Hair follicular keratinocyte (primary cell): ENCODE measurements at places on chromosomes 2 and 18. TPM values are rescaled to one million over a fixed set of nuclear protein-coding genes. Genes with fewer than 3 reads are reported as not detected.

Gene SLC23A3
- total RNA-seq, result 0.11 and 0.39 TPM in 2 replicates

Gene FOXD4L1
- total RNA-seq, result not detected in 2 replicates

Gene RRM2
- 22.4 and 136 TPM in 2 replicates for total RNA-seq

Gene CCL20
- total RNA-seq, result 10.0 and 10.8 TPM in 2 replicates

Gene QPCT
- total RNA-seq, result 9.7 and 32.3 TPM in 2 replicates

Gene DAPL1
- total RNA-seq, result 6.3 TPM in 1 of 2 replicates, not detected in the other

Gene RAB27B
- total RNA-seq, result 4.3 and 5.5 TPM in 2 replicates

Gene FTCDNL1
- 0.08 and 0.57 TPM in 2 replicates for total RNA-seq

Gene TYMS
- total RNA-seq, result 12.8 and 32.8 TPM in 2 replicates

Gene ZEB2
- 0.23 TPM in 1 of 2 replicates, not detected in the other for total RNA-seq

Gene CROCC2
- total RNA-seq, result not detected in 2 replicates

Gene DCDC2C
- total RNA-seq, result not detected in 2 replicates

Gene SLC4A5
- not detected in 2 replicates for total RNA-seq

Gene CCDC195
- not detected in 2 replicates for total RNA-seq

Gene GALNT14
- total RNA-seq, result 33.7 and 34.3 TPM in 2 replicates

Gene CEBPZ
- 34.8 and 55.4 TPM in 2 replicates for total RNA-seq

Gene TNFRSF11A
- total RNA-seq, result 0.16 and 0.23 TPM in 2 replicates

Gene TMEM178A
- 0.31 and 0.80 TPM in 2 replicates for total RNA-seq

Gene STAT4
- total RNA-seq, result 1.0 and 4.5 TPM in 2 replicates

Gene ABCG5
- not detected in 2 replicates for total RNA-seq

Gene ZSCAN30
- total RNA-seq, result 6.5 and 10.2 TPM in 2 replicates

Gene CRYBA2
- total RNA-seq, result not detected in 2 replicates

Gene GKN1
- not detected in 2 replicates for total RNA-seq

Gene CCDC85A
- 0.08 TPM in 1 of 2 replicates, not detected in the other for total RNA-seq

Gene CCDC68
- 4.6 and 4.9 TPM in 2 replicates for total RNA-seq
